ENCODE measurements at places on chromosomes 2 and 18. TPM values are rescaled to one million over a fixed set of nuclear protein-coding genes. Genes with fewer than 3 reads are reported as not detected.

Gene ITGAV
- total RNA-seq, result 31.6 TPM

Gene CRYGB
- not detected for total RNA-seq

Gene RHOB
- total RNA-seq, result 77.5 TPM

Gene GLI2
- 2.0 TPM for total RNA-seq

Gene CD8A
- total RNA-seq, result 1.6 TPM

Gene DSG2
- 237 TPM for total RNA-seq

GRCh38 chr2:207149249-207150213 lies 16.2 kb downstream of the KLF7 start:
- DNase-seq, result no peak

DNA sequence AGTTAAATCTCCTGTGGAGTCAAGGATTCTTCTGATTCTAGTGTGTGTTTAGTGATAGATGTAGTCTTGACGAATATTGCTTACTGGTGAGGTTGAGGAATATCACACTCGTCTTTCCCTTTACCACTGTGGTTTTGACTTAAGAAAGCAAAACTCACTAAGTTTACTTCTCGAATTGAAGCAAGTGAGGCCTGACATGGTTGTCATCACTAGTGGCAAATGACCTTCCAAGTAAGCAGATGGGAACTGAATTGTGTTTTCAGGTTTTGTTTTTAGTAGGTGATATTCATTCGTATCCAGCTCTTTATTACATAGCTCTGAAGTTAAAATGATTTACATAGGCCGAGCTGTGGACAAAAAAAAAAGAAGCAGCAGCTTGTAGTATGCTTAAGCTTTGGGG lies 20.6 kb upstream of the DSG4 start:
- no peak for DNase-seq

- no peak for DNase-seq
Measured at GRCh38 chr2:158676295-158676694, 118.8 kb upstream of the DAPL1 start.

GRCh38 chr18:23822590-23823385 lies 133.5 kb downstream of the LAMA3 start:
- DNase-seq, result no peak

GRCh38 chr2:101463911-101464641 lies 10.8 kb downstream of the RFX8 start:
- no peak for DNase-seq

- DNase-seq, result no peak
Measured at GRCh38 chr2:74183878-74184277, 5.2 kb upstream of the MOB1A start.

DNA sequence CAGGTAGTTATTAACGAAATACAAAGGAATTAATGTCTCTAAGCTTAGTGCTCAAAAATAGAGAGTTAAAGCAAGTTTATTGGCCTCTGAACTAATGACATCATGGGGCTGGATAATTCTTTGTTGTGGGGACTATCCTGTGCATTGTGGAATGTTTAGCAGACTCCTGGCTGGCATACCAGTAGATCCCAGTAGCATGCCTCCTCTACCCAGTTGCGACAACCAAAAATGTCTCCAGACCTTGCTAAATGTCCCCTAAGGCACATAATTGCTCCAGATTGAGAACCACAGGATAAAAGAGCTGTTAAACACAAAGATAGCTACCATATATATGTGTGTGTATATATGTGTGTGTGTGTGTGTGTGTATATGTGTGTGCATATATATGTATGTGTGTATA lies 194.5 kb downstream of the ERBB4 start:
- DNase-seq, result no peak

GRCh38 chr2:105134081-105134480 lies 96.2 kb downstream of the MRPS9 start:
- no peak for DNase-seq

DNA sequence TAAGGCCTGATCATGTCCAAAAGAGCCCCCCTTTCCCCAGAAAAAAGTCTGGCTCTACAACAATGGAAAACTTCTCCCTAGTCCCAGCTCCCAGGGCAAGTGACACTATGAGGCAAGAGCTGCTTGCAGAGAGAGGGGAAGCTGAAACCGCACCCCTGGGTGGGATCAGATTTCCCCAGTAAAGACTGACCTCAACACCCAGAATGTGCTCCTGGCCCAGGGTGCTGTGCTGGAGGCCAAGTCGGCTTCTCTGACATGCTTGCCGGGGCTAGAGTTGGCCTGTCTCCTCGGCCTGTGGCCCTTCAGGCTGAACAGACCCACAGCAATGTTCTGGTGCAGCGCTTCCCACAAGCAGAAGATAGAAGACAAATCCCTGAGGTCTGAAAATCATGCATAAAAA lies 18.4 kb upstream of the ST8SIA3 start:
- DNase-seq, result no peak

DNA sequence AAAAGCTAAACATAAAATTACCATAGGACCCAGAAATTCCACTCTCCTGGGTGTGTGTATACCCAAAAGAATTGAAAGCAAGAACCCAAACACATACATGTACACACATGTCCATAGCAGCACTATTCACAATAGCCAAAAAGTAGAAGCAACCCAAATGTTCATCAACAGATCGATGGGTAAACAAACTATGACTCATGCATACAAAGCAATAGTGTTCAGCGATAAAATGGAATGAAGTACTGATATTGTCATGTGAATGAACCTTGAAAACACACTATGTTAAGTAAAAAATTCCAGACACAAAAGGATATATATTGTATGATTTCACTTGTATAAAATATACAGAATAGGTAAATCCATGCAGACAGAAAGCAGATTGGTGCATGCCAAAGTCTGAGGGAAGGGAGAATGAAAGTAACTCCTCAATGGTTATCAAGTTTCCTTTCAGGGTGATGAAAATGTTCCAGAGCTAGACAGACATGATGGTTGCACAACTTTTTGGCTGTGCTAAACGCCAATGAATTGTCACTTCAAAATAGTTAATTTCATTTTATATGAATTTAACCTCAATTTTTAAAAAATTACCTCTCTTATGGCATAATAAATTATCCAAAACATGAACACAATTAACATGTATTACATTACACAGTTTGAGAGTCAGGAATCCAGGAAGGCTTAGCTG lies 35.5 kb downstream of the GKN2 start:
- no peak for DNase-seq

- DNase-seq, result no peak
Measured at GRCh38 chr2:206937555-206937954, 1.8 kb upstream of the CPO start.

DNA sequence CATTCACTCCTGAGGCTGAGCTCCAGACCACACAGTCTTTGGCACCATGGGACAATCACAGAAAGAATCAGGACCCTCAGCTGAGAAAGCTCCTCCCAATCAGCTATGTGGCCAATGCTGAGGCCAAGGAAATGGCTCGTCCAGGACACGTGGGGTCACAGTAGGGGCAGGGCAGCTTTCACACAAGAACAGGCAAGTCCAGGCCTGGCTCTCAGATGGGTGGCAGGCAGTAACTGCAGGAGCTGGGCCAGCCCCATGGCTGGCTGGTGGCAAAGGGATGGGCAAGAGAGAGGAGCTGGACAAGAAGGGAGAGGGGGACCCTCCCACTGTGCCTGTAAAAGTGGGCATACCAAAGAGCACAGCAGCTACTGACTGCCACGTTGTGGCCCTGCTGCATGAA lies 12.2 kb upstream of the EDAR start:
- no peak for DNase-seq
